ENCODE measurements at places on chromosomes 4 and X.

DNA sequence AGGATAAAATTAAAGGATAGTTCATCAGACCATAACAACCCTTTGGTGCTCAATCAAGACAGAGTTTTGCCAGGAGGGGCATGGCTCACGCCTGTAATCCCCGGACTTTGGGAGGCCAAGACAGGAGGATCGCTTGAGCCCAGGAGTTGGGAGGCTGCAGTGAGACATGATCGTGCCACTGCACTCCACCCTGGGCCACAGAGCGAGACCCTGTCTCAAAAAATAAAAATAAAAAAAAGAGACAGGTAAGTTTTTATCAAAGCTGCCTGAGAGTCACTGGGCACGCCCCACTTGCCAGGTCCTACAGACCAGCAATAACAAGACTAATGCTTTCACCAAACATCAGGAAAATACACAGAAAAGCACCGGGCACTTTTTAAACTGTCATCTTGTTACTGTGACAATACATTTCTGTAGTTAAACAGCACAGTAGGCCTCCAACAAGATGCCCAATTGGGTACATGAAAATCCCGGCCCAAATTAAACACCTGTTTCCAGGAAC lies 765 bp downstream of the CFAP97 start:
- no peak for DNase-seq

GRCh38 chr4:91936311-91936710 lies 367.5 kb upstream of the GRID2 start:
- no peak for DNase-seq

DNA sequence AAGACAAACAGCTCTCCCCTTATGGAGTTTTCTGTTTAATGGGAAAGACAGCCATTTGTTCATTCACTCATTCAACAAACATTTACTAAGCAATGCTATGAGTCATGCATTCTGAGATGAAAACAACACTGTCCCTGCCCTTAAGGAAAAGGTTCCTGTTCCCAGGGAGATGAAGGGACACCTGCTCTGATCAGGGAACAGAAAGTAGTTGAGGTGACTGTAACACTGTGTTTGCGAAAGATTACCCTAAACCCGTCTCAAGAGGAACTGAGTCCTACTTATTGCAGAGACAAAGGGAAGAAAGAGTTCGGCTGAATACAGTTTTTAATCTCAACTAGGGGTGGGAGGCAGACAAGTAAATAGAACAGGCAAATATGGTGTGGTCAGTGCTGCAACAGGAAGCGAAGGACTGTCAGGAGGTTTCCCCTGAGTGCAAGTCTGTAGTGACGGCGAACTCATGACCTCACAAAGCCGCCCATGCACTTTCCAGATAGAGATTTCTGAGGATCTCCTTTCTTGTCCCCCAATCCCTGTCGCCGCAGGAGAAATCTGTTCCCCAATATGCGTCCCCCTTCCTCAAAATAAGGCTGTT lies 712 bp downstream of the STX18 start:
- no peak for DNase-seq

DNA sequence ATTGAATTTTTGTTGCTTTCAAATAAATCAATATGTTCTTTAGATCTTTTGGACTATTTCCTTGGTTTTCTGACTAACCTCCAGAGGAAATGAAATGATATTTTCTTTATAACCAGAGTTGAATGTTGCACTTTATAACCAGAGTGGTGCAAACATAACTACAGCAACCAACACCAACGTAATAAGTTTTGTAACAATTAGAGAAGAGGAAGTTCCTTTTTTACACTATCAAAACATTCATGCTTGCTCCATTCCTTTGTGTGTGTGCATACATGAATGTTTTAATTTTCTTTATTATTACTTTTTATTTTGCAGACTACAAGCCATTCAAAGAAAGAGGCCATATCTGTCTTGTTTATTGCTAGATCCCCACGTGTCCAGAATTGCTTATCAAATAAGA lies 193.0 kb upstream of the PPP3CA start:
- no peak for DNase-seq

DNA sequence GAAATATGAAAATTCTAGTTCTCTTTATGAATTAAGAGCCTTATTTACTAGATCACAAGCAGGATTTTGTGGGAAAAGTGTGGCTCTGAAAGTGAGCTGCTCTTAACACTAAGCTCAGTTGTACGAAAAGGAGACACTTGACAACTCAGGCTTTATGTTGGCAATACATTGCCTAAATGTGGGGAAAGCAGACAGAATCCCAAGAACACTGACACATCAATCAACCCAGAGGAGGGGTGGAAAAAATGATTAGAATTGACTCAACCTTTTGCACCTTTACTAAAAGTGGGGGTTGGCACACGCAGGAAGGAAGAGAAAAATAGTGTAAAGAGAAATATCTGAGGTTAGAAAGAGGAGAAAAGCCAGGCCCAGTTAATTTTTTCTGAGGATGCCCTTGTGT lies 61.6 kb downstream of the CHST7 start:
- no peak for DNase-seq

DNA sequence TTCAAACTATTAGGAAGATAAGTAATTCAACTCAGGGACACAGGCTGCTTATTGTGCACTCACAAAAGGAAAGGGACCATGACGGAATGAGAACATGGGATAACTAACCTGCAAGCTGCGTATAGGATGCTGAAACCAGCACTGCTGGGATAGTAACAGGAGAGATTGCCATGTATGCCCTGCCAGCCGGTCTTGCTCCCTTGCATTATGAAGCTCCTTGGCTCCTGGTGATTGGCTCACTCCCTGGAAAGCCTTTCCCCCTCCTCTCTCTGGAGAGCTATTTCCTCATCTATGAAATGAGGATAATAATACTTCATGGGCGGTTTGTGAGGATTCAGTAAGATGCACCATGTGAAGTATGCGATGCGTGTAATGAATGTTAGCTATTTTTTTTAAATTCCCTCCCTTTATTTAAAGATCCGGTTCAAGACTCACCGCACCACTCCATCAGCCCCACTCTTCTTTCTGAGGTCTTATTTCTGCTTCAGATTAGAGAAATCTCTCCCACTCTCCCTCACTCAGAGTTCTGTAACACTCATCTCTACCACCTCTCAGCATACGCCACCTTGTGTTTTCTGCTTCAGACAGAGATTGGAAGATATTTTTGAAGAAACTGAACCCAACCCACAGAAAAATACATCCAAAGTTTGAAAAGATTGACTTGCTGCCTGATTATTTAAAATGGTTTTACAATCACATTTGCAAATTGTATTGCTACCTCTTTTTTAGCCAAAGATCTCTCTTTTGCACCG lies 18.4 kb downstream of the MSMO1 start:
- no peak for DNase-seq

DNA sequence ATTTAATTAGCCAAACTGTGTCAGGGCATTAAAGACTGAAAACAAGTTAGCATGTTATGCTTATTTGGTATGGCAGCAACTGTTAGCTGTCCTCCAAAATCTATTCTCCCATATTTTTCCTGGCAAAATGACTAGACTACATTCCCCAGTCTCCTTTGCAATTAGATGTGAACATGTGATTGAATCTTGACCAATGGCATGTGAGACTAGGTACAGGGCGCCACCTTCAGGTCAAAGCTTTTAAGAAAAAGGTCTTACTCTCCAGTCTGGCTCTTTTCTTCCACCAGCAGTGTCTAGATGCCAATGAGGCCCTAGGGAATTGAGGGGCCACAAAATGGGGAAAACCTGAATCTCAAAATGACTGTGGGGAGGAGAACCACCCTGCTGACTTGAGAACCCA lies 408.2 kb downstream of the SMARCA1 start:
- DNase-seq = no peak

GRCh38 chr4:45713996-45714395 lies 409.9 kb downstream of the GABRG1 start:
- DNase-seq = no peak

DNA sequence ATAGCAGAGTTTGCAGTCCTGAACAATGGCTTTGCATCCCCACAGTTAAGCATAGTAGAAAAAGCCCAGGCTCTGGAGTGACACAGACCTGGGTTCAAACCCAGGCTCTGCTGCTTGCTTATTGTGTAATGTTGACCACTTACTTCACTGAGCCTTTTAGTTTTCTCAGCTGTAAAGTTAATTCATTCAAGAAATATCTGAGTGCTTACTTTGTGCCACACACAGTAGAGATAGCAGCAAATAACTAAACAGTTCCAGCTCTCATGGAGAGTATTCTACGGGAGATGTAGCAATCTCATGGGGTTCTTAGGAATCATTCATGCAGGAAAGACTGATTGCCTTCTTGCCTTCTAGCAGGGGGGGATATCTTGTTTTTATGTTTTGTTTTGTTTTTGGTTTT lies 63.2 kb downstream of the SLC9A6 start:
- DNase-seq = no peak

GRCh38 chrX:101693476-101693875 lies 33.8 kb upstream of the ARMCX2 start:
- DNase-seq = no peak

DNA sequence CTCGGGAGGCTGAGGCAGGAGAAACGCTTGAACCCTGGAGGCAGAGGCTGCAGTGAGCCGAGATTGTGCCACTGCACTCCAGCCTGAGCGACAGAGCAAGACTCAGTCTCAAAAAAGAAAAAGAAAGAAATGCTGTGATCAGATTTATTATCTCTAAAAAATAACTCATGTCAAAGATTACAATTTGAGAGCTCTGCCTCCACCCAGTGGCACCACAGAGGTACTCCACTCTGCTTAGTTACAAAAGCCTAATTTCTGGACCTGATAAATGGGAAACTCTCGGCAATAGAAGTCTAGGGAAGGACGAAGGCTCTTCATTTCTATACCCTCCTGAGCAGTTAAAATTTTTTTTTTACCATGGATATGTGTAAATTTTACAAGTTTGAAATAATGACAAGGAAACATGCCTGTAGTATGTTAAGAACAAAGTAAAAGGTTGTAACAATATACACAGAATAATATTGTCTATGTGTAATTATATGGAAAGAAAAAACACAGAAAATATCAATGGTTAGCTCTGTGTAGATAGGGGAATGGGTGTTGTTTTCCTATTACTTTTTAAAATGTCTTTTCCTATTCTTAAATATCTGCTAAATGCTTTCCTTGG lies 149.8 kb downstream of the STIM2 start:
- peak; percentile 27 for DNase-seq

DNA sequence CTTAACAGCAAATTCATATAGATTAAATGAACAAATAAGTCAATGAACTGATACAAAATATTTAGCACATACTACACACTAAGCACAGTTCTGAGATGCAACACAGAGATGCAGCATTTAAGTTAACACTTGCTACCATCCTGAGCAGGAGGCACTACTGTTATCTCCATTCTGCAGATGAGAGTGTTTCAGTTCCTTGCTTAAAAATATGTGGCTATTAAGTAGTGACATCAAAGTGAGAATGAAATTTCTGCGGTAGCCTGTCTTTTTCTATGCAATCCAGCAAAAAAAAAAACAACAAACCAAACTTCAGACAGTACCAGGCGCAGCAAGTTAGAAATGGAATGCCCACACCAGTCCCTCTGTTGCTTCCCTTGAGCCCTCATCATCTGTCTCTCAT lies 90.8 kb downstream of the SHISA3 start:
- DNase-seq = no peak

DNA sequence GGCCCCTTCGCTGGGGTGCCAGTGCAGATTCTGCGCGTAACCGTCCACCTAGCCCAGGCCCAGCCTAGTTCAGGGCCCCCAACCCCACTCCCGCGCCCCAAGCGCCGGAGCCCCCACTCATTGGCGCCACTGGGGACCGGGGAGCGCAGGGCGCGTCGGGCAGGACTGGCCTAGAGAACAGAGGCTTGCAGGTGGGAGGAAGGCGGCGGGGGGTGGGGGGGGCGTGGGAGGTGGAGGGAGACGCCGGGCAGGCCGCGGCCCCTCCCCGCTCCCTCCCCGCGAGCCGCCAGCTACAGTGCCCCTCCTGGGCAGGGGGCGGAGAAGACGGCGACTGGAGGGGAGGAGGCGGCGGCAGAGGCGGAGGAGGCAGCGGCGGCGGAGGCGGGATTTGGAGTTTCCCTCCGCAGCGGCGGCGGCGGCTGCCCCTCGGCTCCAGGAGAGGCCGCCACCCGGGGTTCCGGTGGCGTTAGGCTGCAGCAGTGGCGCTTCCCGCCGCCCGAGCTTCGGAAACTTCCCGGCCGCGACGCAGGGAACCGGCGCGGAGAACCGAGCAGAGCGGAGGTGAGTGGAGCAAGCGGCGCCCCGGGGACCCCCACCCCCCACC lies 4.8 kb upstream of the DUSP9 start:
- DNase-seq = no peak

GRCh38 chr4:40280586-40280985 lies 54.5 kb upstream of the CHRNA9 start:
- no peak for DNase-seq

DNA sequence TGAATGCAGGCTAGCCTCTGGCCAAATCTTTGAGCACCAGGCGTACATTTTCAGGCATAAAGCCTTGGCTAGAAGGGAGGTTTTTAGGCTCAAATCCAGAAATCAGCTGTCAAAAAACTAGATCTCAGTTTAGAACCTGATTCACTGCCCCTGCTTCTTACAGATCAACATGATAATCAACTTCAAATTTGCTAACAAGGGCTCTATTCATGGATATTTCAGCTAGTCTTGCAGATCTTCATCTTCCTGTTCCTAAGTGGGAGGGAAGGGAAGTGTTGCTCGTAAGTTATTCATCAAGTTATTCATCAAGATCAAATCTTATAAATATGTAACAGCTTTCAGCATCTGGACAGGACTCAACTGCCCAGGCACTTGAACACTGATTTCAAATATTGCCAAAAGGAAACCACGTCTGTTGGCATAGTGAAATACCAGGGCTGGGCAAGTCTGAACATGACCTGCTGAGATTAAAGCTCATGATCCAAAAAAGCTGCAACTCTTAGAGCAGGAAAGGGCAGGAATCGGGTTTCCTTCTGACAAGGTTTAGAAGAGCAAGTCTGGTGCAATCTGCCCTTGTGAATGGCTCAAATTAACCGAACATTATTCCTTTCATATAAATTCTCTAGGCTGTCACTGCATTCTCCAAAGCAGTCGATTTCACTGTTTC lies 200.3 kb downstream of the PDGFC start:
- no peak for DNase-seq

DNA sequence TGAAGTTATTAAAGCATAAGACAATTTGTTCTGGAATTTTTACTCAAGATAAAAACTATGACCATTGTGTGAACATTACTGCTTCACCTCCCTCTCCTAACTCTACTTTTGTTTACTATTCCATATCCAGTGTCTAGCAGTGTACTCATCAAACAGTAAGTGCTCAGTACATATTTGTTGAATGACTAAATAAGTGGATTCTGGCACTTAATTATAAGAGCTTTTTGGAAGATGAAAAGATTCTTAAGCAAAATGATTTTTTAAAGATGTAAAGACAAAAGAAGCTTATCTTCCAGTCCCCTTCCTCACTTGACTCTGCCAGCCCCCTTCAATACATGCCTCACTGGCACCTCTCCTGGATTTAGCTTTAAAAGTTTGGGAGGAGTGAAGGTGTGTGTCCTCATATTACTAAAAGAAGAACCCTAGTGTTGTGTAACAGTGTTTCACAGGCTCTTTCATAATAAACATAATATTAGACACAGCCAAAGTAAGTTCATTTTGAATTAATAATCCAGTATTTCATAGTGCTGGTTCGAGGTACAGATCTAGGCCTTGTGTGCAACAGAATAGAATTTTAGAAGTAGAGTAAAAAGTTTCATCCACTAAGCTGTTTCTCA lies 53.0 kb downstream of the GAB1 start:
- no peak for DNase-seq
